Activated naive CD4-positive, alpha-beta T cell treated with Interleukin-2 at 50 U/mL for 16 hours (primary cell): ENCODE measurements at places on chromosomes 13 and 19.

- no peak for DNase-seq
Measured at GRCh38 chr19:55408533-55408872, 915 bp upstream of the UBE2S start.

DNA sequence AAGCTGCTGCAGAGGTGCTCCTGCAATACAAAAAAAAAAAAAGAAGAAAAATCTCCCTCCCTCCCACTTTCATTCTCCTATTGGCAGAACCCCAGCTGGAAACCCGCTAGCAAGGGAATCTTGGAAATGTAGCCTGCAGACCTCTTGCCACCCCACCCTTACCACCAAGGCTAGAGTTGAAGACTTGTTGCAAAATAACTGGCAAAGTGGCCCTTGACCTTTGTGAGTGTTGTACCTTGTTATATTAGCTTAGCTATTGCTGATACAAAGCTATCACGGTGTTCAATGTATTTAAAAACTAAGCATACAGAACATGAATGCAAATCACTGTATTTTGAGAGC is 57.5 kb upstream of the KCTD4 start:
- no peak for DNase-seq

- DNase-seq: no peak
Measured at GRCh38 chr13:108963846-108964600, 334.6 kb downstream of the MYO16 start.

DNA sequence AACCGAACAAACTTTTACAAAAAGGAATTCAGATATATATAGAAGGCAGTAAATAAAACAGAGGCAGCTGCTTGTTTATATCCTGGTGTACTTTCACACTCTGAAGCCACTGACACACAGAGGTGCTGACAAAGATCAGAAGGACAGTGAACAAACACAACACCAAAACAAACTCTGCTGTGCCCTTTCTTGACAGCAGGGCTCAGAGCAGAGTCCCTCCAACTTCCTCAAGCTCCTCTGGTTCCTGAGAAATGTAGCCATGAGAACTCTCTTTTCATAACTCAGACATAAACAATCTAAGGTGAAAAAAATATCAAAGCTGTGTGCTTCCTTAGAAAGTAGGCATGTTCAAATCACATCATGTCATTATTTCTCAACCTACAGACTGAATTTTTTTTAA is 1052.8 kb upstream of the SPRY2 start:
- DNase-seq: no peak

DNA sequence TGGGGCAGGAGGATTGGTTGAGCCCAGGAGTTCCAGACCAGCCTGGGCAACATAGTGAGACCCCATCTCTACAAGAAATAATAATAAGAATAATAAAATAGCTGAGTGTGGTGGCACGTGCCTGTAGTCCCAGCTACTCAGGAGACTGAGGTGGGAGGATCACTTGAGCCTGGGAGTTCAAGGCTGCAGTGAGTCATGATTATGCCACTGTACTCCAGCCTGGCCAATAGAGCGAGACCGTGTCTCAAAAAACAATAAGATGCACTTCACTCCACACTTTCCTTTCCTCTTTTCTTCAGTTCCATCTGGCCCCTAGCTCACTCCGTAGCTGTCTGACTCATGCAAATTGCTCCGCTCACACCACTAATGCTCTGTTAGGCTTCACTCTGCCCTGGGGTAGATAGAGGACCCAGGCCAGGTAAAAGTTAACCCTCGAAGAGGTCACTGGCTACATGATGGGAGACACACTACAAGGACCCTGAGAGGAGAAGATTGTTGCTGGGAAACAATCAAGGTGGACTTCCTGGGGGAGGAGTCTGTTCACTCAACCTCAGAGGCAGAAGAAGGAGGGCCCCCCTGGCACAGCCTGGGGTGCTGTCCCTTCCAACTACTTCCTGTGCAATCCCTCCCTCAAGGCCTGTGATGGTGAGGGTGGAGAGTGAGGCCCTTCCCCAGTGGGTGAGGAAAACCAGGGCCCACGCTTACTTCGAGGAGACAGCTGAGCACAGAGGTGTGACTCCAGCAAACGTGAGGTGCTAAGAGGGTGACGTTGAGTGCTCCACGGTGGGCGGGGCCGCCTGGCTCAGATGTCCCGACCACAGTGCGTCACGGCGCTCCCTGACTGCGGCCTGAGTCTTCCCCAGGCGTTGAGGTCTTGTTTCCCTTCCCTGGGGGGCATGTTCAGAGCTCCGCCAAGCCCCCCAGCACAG is 8.8 kb upstream of the TNFSF9 start:
- peak; percentile 70 for DNase-seq

DNA sequence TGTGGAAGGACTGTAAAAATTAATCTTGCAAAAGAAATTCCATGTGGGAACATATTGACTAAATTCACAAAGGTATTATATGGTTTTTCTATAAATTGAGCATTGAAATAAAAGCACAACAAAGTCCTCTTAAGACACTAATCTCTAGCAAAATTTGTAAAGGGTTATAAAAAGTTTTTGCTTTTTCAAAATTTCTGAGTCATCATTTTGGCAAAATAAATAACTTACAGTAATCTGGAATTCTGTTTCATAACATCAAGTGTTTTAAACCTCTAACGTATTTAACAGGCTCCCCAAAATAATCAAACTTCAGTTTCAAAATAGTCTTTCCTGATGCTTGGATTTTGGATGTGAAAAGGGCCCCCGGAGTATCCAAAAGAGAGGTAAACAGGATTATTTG is 26.0 kb downstream of the MED4 start:
- no peak for DNase-seq

DNA sequence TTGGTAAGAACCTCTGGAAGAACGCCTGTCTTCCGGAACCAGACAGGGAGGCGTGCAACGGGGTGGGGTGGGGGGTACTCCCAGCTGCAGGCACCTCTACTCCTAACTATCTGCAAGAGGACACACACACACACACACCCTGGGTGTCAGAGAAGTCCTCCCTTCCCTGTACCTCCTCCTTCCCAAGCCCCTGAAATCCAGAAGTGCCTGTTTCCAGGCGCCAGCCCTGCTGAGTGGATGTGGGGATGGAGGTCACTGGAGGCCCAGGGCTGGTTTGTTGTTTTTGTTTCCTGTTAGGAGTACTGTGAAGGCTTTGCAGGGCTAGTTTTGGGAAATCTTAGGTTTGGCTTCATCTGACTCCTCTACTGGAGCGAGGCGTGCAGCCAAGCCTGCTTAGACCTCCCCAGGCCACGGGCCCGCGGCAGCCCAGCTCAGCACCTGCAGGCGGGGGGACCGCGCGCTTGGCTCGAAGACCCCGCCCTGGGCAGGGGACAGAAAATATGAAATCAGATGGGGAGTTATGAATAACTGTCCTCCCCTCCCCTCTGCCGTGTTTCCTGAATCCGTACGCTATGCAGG is 36.4 kb downstream of the SOX1 start:
- DNase-seq: no peak

GRCh38 chr19:14300303-14300702 is 80.9 kb upstream of the ADGRE5 start:
- DNase-seq: no peak

- peak; percentile 89 for DNase-seq
Measured at GRCh38 chr19:47573071-47574026, at the start of gene ZNF541. Gene ZNF541 (minus strand): TSS chr19:47573148. CDS start chr19:47555856, 17,292 bp downstream.

- no peak for DNase-seq
Measured at GRCh38 chr13:31968473-31968872, 63.1 kb upstream of the FRY start.

- DNase-seq: no peak
Measured at GRCh38 chr19:54875506-54875905, 1.5 kb downstream of the FCAR start.

- no peak for DNase-seq
Measured at GRCh38 chr19:2462635-2463421, 6.1 kb upstream of the LMNB2 start.

- no peak for DNase-seq
Measured at GRCh38 chr13:112991609-112992008, 22.6 kb downstream of the MCF2L start.

GRCh38 chr19:35717665-35718344 is at the start of gene KMT2B:
Gene KMT2B (plus strand): TSS chr19:35718003. CDS start chr19:35718019, 16 bp downstream.
- no peak for DNase-seq

DNA sequence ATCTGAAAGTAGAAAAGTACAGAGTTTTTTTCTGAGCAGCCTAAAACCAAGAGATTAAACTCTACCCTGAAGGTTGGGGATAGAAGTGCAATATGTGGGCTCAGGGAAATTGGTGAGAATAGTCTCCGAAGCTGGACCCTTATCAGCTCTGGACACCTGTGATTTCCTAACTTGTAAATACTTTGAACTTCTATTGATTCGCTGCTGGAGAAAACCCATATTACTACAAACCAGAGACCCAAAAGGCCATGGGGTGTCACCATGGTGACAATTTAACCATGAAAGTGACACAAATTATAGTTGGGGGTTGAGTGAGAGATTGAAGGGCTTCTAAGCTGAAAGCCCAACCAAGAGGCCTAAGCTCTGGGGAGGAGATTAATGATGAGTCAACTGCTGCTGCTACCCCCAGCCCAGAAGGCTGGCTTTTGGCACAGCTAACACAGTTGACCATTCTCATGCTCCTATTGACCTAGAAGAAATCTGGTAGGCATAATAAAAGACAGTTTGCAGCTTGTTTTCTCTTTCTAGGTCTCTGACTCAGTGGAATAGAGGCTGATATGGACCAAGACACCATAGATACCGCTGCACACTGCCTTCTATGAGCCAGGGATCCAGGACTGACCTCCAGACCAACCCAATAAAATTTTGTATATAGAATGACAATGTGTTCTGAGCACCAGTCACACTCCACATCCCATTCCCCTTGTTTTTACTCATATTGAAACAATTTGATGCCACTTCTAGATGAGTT is 131.9 kb upstream of the FNDC3A start:
- DNase-seq: no peak

DNA sequence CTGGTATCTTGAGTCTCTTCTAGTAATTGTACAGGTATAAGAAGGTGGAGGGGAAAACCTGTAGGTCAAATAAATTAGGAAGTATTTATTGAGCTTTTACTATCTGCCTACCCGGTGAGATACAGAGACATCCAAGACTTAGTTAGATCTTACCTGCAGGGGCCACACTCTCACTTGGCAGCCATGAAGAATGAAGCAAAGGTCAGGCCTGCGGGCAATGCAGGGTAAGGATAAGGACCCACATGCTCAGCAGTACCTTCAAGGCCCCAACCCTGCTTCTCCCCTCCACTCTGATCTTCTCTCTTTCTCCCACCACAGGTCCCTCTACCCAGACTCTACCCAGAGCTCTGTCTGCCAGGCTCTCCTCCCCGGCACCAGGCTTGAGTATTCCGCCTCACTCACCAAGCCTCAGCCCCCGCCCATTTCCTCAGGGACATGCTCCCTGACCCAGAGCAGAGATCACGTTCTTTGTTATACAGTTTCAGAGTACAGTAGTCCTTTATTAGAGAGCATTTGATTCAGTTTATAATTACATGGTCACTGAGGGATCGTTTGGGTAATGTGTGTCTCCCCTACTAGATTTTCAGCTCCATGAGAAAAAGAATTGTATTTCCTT is 18.9 kb upstream of the CLDN10 start:
- DNase-seq: no peak

- DNase-seq: no peak
Measured at GRCh38 chr13:40172878-40173277, 493.6 kb downstream of the FOXO1 start.

DNA sequence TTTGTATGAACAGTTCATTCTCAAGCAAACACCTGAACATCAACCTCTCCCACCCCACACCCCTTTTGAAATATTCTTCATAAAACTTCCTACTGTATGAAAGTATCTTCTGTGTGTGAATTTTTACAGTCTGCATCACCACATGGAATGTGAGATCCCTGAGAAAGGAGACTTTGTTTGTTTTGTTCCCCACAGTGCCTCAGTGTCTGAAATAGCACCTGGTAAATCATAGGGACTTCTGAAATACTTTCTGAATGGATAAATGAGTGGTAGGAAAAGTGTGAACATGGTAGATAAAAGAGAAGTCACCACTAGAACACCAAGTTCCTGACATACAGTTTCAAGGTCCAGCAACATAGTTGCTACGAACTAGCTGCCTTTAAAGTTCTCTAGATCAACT is 1071.2 kb downstream of the EFNB2 start:
- DNase-seq: no peak

GRCh38 chr19:5271145-5271544 is 69.5 kb downstream of the PTPRS start:
- no peak for DNase-seq

DNA sequence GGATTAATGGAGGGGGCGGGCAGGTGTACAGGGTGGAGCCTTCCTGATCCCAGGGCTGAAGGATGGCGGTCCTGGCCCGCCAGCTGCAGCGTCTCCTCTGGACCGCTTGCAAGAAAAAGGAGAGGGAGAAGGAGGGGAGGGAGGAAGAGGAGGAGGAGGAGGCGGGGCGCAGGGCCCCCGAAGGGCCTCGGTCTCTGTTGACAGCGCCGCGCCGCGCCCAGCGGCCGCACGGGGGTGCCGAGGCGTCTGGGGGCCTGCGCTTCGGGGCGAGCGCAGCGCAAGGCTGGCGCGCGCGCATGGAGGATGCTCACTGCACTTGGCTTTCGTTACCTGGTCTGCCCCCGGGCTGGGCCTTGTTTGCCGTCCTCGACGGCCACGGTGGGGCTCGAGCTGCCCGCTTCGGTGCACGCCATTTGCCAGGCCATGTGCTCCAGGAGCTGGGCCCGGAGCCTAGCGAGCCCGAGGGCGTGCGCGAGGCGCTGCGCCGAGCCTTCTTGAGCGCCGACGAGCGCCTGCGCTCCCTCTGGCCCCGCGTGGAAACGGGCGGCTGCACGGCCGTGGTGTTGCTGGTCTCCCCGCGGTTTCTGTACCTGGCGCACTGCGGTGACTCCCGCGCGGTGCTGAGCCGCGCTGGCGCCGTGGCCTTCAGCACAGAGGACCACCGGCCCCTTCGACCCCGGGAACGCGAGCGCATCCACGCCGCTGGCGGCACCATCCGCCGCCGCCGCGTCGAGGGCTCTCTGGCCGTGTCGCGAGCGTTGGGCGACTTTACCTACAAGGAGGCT is at the start of gene PPM1N:
TSS of gene PPM1N (plus strand) at position 33 of the 785 bp plus-strand sequence. CDS start at position 63, 30 bp downstream.
- peak; percentile 68 for DNase-seq

- peak; percentile 71 for DNase-seq
Measured at GRCh38 chr19:54164369-54165068, 5.0 kb upstream of the LENG1 start.

DNA sequence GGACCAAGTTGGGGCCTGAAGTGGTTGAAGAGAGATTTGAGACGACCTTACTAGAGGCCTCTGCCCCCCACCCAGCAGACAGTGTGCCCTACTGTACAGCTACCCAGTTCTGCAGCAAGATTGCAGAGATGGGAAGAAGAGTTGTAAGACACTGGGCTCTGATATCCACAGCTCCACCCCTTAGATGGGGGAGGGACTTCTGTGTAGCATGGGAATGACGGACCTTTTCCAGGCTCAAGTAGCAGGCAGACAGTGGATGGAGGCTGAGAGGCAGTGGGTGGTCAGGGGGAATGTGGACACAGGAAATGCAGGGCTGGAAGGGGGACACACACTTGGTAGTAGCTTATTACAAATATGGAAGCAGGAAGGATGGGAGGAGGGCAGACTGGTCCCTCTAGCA is 13.0 kb downstream of the LRFN3 start:
- DNase-seq: no peak

GRCh38 chr13:111031531-111031961 is 83.6 kb upstream of the ARHGEF7 start:
- DNase-seq: peak; percentile 54

- no peak for DNase-seq
Measured at GRCh38 chr19:2806736-2807378, 12.8 kb upstream of the ZNF554 start.

- DNase-seq: no peak
Measured at GRCh38 chr13:40657307-40657706, 9.1 kb downstream of the FOXO1 start.
